ENCODE measurements at places on chromosomes 6 and 20.

GRCh38 chr6:43742931-43743632 lies 26.9 kb upstream of the VEGFA start:
- DNase-seq, result no peak

- peak; percentile 58 for DNase-seq
These were observed 143.9 kb upstream of the ZNF217 start for GRCh38 chr20:53737396-53738038.

- no peak for DNase-seq
These were observed 268.8 kb downstream of the ARID1B start for GRCh38 chr6:157045831-157046454.

DNA sequence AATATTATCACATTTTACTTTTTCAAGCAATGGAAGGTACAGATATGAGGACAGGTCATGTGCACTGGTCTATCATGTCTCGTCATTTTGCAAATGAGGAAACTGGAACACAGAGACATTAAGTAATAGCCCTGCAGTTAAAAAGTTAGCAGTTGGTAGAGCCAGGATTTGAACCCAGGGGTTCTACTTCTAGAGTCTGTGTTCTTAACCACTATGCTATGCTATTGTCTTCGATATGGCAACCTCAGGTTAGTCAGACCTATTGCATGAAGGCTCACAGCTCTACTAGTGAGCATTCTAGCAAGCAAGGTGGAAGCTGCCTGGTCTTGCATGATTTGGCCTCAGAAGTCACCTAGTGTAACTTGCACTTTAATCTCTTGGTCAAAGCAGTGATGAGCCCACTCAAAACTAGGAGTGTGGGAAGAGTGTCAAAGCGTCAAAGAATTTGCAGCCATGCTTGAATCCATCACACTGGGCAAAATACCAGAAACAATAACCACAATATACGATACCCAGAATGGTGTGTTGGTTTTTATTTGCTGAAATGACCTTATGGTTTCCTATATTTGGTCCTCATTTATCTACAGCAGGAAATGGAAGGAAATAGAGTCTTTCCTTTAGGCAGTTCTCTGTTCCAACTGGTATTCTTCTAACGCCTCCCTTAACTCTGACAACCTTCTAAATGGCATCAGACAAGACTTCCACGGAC lies 20.4 kb upstream of the BMP2 start:
- DNase-seq, result peak; percentile 44

DNA sequence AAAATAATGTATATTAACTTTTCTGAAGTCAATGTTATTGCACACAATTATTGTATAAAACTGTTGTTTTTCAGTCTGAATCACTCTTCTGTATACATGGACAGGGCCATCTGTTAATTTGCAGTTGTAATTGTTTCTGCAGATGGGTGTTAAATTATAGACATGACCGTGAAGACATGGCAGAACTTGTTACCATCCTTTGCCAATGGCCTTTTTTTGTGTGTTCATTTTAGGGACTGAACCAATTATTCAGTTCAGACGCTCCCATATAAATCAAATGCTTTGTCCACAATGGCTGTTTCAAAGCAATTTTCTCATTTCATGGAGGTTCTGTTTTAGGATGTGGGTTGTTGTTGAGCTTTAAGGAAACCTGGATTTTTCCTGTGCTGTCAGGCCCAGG lies 533.7 kb downstream of the DOK5 start:
- no peak for DNase-seq
